ENCODE measurements at places on chromosomes 6 and 20.

- DNase-seq: no peak
Measured at GRCh38 chr6:159074120-159074684, 29.4 kb upstream of the TAGAP start.

DNA sequence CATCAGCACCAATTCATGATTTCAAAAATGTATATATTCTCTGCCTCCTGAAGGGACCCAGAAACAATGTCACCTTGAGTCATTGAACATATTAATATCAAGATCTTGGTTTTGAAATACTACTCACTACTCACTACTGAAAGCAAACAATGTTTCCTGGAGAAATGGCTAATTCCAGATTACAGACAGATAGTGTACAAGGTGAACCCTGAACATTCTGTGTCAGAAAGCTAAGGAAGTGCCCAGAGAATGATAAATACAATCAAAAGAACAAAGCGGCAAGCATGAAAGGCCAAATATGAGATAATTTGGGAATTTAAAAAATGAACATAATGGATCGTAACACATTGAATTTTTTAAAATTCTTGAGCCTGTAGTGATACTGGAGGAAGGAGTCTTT is 101.5 kb upstream of the TENT5A start:
- no peak for DNase-seq

DNA sequence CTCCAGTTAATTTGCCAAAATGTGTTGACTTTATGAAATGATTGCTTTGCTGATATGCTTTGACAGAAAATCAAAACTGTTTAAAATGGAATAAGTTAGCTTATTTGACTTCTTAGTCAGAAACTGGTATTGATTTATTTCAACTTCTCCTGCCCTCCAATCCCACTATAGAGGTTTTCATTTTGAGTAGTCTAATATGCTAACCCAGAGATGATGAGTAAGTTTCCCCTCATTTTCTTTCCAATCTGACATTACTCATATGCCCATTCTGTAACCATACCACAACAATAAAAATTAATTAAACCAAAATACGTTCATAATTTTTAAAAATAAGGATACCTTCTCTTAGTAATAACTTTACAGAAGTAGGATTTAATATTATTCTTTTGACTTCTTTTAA is 78.8 kb downstream of the COL19A1 start:
- no peak for DNase-seq

DNA sequence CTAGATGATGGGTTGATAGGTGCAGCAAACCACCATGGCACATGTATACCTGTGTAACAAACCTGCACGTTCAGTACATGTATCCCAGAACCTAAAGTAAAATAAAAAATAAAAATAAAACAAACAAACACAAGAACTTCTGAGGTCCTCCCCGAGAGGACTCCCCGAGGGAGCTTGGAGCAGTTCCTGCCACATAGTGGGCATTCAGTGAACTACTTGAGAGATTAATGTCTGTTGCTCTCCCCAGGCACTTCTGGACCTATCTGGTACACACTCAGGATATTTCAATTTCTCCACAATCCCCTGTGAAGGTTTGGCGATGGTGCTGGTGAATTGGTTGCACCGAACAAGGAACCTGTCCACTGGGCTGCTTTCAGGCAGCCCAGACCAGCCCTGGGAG is 311.2 kb downstream of the ESR1 start:
- DNase-seq: no peak

DNA sequence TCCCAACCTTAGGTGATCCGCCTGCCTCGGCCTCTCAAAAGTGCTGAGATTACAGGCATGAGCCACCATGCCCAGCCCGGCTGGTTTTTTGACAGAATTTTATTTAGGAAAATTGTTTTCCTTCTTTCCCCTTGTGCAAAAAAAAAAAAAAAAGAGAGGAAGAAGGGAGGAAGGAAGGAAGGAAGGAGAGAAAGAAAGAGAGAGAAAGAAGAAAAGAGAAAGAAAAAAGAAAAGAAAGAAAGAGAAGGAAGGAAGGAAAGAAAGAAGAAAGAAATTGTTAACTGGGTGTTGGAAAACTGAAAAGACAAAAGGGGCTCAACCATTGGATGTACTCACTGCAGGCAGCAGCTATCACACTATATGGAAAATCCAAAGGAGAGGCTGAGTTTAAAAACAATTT is 1.4 kb upstream of the RNF8 start:
- DNase-seq: no peak

DNA sequence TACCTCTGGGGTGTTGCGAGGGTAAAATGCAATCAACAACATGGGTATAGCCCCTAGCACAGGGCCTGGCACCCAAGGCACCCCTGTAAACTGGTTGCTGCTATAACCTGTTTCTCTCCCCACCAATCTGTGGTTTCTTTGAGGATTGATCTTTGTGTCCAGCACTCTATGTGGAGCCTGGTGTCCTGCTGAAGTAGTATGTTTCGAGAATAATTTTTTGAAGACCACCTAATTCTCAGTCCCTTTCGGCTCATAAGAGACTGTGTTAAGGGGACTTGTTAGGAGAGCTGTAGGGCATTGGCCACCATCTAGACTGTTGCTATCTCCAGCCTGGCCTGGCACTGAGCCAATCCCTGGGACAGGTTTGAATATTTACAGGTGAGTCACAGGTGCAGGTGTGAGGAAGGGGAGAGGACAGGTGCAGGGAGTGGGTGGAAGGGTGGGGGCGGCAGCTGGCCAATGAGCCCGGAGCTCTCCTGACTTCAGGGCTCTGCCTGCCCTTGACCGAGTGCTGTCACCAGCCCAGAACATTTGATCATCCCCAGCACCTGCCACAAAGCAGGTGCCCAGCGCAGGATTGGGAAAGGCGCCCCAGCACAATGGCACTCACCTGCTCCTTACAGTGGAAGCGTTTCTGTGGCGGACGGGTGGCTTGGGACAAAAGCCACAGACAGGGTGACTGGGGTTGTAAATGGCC is 8.1 kb upstream of the C20orf144 start:
- no peak for DNase-seq

GRCh38 chr20:32017711-32018251 is 7.5 kb downstream of the CCM2L start:
- DNase-seq: peak; percentile 37

GRCh38 chr6:143158113-143158581 is 97.5 kb downstream of the AIG1 start:
- DNase-seq: no peak

- no peak for DNase-seq
Measured at GRCh38 chr6:39204646-39205244, 24.5 kb downstream of the KCNK5 start.

GRCh38 chr20:13723011-13723410 is 61.7 kb downstream of the ESF1 start:
- DNase-seq: no peak

DNA sequence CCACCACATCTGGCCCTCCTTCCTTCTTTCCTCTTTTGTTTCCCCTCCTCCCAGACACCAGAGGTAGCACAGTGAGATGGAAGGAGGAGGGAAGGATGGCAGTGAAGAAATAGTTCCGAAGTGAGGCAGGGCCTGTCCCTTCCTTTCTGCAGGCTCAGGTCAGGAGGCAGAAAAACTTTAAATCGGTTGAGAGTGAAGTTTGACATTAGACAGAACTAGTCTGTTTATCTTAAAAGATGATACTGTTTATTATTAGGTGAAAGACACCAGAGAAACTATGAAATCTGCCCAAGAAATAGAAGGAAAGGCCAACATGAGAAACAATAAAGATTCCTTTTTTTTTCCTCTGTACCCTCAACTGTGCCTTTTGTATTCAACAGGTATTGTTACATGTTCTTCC is 670.3 kb downstream of the UTRN start:
- DNase-seq: no peak

DNA sequence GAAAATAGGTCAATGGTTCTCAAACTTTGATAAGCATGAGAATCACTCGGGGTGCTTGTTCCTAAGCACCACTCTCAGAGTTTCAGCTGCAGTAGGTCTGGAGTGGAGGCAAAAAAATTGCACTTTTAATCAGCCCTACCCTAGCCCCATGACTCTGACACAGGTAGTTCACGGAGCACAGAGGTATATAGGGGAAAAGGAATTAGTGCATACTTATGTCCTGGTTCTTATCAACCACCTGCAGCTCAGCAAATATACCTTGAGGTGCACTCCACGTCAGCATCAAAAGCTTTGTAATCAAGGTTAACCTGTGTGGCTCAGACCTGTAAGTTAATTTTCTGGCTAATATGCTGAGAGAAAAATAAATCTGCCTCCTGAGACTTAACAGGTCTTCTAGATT is 138.8 kb upstream of the HMGN3 start:
- DNase-seq: no peak

DNA sequence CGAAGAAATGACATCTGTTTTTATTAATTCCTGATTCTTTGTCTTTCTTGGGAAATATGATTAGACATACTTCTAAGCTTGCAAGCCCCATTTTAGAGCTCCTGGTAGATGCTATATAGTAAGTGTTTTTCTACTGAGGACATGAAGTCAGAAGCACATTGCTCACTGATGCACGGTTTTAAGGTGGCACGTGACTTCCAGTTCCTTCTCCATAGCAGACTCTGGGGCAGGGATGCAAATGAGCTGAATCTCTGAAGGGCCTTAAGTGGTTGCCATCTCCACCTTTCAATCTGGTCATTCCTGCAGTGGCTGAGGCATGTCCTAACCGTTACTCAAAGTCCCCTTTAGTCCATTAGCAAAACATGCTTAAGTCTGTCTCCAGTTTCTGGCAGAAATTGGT is 421.2 kb upstream of the HTR1E start:
- DNase-seq: no peak

GRCh38 chr20:6975311-6975710 is 207.8 kb downstream of the BMP2 start:
- no peak for DNase-seq

DNA sequence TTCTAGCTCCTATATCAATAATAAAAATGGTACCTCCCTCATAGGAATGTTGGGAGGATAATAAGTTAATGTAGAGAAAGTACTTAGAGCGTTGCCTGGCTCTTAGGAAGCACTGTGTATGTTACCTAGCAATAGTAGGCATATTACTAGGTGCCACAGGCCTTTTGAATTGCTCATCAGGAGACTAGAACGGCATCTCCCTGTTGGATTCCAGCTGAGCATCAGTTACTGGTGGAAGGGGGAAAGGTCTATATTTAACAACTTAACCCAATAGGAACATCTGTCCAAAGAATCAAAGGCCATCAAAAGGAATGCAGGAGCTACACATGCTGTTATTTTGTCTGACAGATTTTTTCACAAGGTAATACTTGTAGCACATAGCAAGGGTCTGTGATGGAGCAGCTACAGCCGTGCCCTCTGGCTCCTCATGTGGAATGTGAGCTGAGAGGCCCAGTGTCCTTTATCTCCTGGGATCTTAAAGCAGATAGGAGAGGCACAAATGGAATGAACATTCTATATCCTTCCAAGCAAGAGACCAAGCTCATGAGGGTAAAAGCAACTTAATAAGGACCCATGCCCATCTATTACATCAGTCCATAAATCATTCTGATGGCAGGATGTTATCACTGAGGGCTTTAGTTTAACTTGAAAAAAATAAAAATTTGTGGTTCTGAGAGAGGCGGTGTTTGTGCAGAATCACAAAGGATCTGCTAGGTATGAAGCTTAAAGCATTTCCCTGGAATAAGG is 184.9 kb upstream of the LAMP5 start:
- DNase-seq: no peak

Measured in T follicular helper cell (primary cell).